Brain (organoid and tissue), 16 donors: ENCODE measurements at places on chromosomes 16 and 17.
A peak's percentile ranks its signal among the peaks of the same experiment; 100 is the strongest.

GRCh38 chr17:40320756-40321523 is 12.0 kb downstream of the RARA start:
- DNase-seq, result no peak

DNA sequence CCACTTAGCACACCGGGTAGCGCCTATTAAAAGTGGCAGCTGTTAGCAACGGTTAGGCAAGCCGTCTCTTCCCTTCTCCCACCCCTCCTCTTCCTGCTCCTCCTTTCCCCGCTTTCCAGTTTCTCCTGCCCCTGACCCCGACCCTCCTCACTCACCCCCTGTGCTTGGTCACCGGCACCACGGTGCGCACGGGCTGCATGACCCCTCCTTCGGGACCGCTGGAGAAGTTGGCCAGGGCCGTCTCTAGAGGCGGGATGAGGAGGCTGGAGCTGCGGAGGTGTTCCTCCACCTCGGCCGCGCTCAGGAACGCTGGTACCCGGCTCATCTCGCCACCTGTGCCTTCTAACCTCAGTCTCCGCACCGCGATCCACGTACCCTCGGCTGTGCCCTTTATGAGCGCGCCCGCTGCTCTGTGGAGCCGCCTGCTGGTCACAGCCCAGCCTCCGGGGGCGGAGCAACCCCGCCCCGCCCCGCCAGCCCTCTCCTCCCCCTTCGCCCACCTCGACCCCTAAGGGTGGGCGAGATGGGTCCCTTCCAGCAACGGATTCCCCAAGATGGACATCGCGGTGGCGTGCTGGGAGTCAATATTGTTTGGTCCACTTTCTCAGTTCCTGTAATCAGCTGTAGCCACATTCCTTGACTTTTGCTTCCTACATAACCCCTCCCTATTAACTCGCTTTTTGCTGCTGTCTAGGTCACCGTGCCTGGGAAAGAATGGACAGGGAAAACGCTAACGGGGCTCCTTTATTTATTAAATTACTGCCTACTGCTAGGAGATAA is at the start of gene CRYM:
Gene CRYM, minus strand, starts transcription at position 364 of the 780 bp plus-strand sequence. Its CDS starts 39 bp downstream, at position 325.
- DNase-seq, result peak; percentile 43

DNA sequence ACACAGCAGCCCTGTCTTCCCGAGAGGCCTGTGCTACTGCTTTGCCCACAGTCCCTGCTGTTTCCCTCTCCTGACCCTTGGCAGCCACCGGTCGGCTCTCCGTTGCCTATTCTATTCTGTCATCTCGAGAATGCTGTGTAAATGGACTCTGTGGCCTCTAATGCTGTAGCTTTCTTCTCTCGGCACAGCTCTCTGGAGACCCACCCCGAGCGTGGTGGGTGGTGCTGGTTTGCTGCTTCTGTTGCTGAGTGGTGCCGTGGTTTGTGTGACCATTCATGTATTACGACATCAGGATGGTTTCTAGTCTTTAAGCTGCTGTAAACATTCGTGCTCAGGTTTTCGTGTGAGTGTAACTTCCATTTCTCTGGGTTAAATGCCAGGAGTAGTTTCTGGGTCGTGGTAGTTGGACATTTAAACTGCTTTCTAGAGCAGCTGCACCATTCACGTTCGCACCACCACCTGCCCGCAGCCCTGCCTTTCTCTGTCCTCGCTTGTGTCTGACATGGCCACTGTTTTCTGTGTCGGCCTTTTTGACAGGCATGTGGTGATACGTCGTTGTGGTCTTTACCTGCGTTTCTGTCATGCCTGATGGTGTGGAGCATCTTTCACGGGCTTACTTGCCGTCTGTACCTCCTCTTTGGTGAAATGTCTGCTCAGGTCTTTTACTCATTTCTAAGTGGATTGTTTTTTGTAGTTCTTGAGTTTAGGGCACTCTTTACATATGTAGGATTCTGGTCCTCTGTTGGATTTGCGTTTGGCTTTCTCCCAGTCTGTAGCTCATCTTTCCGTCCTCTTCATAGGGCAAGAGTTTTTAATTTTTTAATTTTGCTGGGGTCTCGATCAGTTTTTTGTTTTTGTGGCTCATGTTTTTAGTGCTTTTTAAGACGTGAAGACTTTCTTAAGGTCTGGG is 47.7 kb upstream of the ZNF750 start:
- no peak for DNase-seq

DNA sequence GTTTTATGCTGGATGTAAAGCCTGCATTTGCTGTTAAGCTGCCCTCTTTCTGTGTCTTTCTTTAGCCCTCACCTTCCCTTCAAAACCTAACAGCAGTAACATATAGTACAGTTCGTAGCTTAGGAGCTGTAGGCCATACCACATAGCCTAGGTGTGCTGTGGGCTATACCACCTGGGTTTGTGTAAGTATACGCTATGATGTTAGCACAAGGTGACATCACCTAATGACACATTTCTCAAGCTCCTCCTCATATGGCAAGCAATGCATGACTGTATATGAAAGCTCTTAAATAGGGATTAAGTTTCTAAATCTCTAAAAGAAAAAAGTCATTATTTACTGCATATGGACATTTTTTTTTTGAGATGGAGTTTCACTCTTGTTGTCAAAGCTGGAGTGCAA is 57.8 kb upstream of the TMEM97 start:
- DNase-seq, result no peak

GRCh38 chr17:81307636-81308560 is 12.8 kb upstream of the SLC38A10 start:
- DNase-seq, result no peak

DNA sequence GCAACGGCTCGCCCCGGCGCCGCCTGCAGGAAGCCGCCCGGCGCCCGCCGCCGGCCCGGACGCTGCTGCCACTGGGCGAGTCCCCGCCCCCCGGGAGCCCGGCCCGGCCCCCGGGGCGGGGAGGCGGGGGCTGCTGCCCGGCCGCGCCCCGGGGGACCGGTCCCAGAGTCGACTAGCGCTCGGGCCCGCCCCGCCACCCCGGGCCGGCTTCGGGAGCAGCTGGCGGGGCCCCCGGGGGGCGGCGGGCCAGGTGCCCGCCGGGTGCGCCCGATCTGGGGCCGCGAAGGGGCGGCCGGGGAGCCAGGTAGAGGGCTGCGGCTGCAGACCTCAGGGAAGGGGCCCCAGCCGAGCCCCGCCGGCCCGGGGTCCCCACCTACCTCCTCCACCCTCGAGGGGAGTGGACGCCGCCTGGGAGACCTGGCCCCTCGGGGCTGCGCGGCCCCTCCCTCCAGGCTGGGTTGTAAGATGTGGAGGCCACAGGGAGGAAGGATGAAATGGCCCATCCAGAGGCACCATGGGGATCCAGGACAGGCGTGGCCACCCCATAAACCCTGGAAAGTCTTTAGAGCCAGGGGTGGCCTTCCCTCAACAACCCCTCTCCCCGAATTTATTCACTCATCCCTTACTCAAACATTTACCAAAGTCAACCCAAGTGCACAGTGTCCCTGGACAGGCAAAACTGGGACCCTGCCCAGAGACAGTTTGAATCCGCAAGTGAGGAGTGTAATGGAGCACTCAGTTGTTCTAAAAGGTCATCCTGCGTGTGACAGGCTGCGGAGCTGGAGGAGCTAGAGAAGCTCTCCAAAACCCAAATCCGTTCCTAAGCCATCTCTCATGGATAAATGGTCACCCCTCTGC is at the start of gene CDYL2:
Gene CDYL2, minus strand, starts transcription at position 73 of the 858 bp plus-strand sequence. CDS start 425 bp downstream, outside the sequence.
- no peak for DNase-seq

GRCh38 chr17:58148609-58149008 is 425 bp downstream of the OR4D1 start:
- DNase-seq, result no peak

GRCh38 chr16:2865651-2866050 is 7.7 kb upstream of the PRSS22 start:
- no peak for DNase-seq

- DNase-seq, result no peak
These were observed 6.6 kb downstream of the CYGB start for GRCh38 chr17:76530811-76531485.

GRCh38 chr17:28643983-28644786 is 773 bp downstream of the BLTP2 start:
- peak; percentile 55 for DNase-seq

DNA sequence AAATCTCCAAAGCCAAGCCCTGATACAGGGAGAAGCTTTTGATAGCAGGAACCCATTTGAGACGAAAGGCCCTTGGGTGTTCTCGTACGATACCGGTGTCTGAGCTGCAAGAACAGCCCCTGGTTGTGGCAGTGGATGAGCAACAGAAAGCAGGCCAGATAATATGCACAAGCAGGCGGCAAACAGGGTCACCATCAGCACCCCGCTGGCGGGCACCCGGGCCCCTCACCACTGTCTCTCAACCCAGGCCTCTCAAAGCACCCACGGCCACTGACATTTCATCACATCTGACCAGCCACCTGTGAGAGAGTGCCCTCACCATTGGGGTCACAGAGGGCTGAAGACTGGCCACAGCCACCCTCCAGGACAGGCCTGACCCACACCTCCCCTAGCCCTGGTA is 230.4 kb downstream of the C16orf78 start:
- DNase-seq, result no peak

DNA sequence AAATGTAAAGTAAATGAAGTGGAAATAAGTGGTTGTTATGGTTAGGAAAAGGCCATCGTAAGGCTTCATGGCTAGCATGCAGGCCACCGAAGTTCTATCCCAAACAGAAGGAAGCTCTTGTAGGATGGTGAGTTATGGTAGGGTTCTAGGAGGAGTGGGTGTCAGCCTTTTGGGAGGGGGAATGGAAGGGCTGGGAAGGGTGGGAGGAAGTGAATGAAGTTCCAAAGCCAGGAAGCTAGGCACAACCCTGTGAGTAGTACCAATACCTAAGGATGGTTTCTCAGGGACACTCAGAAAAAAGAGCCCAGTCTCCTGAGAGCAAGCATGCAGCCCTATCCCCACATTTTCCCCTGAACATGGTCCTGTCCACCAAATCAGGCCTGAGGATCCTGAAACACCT is 36.3 kb upstream of the CDRT4 start:
- no peak for DNase-seq

GRCh38 chr17:18859256-18859655 is 1.3 kb downstream of the PRPSAP2 start:
- peak; percentile 62 for DNase-seq

GRCh38 chr17:57730026-57730701 is 14.9 kb downstream of the CCDC182 start:
- no peak for DNase-seq

GRCh38 chr17:9557857-9558256 is 17.8 kb downstream of the STX8 start:
- DNase-seq, result no peak

DNA sequence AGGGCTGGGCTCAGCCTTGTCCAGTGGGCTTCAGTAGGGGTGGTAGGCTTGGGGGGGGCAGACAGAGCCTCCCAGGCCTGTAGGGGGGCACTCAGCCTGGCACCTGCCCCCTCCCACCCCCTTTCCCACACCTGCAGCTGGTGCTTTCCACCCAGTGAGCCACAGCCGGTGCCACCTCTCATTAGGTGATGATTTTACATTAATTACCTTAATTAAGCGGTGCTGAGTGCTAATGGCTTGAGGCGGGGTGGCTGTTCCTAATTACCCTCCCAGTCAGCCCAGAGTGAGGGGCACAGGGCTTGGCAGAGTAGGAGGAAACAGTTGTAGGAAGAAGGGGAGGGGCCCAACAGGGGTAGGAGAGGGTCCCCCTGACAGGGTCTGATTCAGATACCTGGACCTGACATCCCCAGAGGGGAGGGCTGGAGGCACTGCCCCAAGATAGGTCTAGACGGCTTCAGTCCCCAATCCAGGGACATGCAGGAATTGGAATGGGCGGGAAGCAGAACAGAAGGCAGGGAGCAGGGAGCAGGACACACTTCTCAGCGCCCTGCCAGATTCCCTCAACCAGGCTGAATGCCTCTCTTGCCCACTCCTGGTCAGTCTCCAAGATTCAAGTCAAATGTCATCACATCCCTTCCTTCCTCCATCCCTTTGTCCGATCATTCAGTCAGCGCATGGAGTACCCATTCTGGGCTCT is 26.5 kb upstream of the PHF12 start:
- no peak for DNase-seq

DNA sequence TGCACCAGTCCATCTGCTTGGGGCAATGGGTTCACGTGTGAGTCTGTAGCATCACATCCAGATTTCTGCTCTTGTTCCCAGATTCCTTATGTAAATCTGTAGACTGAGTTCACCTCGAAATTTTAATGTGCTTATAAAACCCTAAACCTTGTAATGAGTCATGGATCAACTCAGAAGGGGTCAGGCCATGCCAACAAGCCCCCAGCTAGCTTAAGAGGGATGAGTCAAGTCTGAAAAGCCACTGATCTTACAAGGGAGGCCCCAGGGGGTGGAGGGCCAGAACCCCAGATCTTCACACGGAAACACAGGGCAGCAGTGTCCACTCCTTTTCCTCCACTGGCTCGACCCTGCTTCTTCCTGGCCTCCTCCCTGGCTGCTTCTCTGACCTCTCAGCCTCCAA is 399.1 kb upstream of the CDH5 start:
- no peak for DNase-seq

GRCh38 chr16:87161822-87162676 is 155.1 kb downstream of the C16orf95 start:
- DNase-seq, result no peak

DNA sequence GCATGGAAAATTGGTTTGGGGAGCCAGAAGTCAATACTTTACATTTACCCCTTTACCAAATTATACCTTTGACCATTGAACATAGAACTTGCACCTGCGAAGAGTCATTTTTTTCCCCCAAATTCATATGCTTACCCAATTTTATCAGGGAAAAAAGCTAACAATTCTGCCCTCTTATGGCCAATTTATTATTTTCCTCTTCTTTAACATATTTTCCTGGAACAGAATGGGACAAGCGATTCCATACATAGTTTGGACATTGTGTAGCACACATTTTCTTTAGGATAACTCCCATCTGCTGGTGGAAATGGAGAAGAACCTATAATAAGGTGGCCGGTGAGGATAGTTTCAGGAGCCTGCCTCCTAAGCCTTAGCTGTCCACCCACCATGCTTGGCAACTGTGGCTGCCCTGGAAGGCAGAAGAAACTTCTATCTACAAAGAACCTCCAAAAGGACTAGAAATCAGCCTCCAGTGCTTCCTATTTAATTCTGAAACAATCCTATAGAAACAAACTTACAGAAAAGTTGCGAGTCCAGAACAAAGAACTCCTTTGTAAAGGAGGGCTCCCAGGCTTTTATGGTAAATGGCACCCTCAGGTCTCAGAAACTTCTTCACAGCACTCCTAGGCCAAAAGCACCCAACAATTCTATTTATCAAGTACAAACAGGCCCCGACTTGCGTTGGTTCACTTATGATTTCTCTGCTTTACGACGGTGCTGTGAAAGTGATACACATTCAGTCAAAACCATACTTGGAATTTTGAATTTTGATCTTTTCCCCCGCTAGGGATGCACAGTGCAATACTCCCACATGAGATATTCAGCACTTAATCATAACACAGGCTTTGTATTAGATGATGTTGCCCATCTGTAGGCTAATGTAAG is 64.1 kb upstream of the CACNG4 start:
- DNase-seq, result peak; percentile 62

GRCh38 chr16:9119795-9120194 is 28.4 kb downstream of the HAPSTR1 start:
- DNase-seq, result no peak

GRCh38 chr16:76749780-76750375 is 441.1 kb upstream of the MON1B start:
- DNase-seq, result no peak

- no peak for DNase-seq
These were observed 6.4 kb upstream of the ARHGAP27 start for GRCh38 chr17:45438931-45439610.

GRCh38 chr17:32292094-32292493 is 26.5 kb downstream of the RHBDL3 start:
- DNase-seq, result peak; percentile 72
